Cardiac fibroblast (primary cell): ENCODE measurements at places on chromosomes 7 and 10.

DNA sequence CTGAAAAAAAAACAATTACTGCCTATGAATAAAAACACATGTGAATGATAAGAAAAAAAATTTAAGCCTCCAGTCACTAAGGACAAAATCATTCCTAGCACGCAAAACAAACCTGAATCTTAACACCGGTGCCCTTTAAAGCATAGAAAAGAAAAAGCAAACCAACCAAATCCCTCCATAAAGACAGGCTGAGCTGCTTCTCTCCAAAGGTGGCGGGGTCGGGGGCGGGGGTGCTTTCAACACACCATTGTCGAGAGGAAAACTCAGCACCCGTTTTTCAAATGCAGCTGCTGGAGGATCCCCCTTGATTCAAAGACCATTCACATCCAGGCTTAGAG is 1.4 kb downstream of the ST8SIA6 start:
- DNase-seq, result no peak

DNA sequence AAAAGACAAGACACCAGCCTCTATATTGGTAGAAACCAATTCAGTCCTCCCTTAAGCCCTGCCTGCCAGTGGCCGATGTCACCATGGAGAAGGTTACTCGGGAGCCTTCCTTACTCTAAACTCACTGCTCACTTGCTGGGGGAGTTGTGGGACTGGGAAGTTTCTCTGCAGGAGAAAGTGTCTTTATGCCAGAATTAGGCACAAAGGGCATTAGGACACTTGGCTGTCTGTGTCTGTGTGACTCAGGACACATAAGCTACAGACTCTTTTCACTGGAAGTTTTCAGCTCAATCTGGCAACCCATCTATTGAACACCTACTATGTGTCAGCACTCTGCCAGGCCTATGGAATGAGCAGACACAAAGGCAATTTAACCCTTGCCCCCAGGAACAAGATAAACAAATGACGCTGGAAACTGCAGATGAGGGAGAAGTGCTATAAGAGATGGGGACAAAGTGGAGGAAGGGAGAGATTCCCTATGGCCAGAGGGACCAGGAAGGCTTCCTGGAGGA is 49.5 kb upstream of the CACUL1 start:
- no peak for DNase-seq

DNA sequence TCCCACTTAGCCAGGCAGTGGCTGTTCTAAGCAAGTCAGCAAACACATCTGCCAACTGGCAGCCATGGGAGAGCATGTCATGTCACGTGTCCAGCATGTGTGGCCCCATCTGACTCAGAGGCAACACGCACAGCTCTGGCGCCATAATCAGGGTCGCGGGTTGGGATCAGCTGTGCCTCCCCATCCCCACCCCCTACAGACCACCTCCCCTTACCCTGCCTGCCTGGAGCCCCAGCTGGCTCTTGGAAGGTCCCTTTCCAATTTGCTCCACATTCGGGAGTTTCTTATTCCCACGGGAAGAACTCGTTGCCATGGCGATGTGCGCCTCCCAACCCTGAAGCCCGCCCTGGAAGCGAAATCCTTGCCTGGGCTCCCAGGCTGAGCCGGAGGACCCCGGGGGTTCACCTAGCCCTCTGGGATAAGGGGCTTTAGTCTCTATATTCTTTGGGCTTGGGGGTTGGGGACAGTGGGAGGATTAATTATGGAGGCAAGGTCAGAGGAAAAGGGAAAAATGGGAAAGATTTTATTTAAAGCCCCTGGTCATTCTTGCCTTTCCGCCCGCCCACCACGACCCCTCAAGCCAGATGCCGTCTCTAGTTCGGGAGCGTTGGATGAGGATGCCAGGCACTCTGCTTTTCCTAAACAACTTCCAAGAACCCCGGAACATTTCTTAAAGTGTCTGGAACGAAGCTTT is 283.7 kb downstream of the ZEB1 start:
- peak; percentile 81 for DNase-seq

GRCh38 chr7:105787793-105788192 is 88.6 kb downstream of the ATXN7L1 start:
- no peak for DNase-seq

GRCh38 chr10:17943033-17943745 is 8.5 kb upstream of the SLC39A12 start:
- DNase-seq, result no peak

GRCh38 chr7:4665661-4666060 is 16.4 kb upstream of the FOXK1 start:
- peak; percentile 90 for DNase-seq

- DNase-seq, result peak; percentile 5
These were observed 107.2 kb upstream of the TCF7L2 start for GRCh38 chr10:112842832-112843360.

- DNase-seq, result peak; percentile 15
These were observed 2.2 kb upstream of the CUX1 start for GRCh38 chr7:101814991-101815825.

GRCh38 chr7:30303312-30304039 is 19.1 kb downstream of the ZNRF2 start:
- no peak for DNase-seq

DNA sequence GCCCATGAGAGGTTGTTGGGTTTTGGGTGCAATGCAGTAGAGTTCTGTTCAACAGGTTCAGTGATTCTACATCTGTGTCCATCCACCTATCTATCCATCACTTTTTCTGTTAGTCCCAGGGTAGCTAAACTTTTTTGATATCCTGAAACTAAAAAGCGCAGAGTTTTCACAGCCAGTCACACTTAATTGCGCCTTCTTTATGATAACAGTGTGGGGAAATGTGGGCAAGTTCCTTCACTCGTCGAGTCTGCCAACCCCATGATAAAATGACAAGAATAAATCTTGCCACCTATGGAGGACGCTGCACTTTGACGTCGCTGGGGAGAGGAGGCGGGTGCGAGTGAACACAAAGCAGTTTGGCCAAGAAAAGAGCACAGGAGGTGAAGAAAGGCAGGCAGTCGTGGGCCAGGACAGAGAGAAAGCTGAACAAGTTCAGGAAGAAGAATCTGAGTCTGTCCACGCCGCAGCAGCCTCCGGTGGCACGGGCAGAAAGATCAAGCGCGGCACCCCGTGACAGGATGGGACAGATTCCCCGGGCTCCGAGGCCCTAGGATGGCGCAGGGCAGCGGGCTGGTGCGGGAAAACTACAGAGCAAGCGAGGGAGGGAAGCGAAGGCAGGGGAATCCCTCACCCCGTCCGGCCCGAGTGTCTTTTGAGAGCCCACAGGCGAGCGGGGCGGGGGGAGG is 9.2 kb downstream of the SP8 start:
- DNase-seq, result no peak

DNA sequence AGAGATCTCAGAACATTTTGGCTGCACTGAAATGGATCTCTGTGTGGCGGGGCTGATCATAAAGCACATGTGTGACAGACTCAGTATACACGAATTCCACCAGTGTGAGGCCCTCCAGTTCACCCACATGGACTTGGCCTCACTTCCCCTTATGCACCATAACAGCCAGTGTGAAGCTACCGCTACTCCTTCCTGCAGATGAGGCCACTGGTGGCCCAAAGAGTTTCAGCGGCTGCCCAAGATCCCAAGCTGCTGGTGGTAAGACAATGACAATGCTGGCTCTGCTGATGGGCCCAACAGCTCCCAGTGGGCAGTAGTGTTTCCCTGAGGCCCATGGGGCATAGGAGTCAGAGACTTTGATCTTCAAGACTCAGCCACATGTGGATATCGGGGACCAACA is 21.0 kb upstream of the C10orf71 start:
- no peak for DNase-seq

DNA sequence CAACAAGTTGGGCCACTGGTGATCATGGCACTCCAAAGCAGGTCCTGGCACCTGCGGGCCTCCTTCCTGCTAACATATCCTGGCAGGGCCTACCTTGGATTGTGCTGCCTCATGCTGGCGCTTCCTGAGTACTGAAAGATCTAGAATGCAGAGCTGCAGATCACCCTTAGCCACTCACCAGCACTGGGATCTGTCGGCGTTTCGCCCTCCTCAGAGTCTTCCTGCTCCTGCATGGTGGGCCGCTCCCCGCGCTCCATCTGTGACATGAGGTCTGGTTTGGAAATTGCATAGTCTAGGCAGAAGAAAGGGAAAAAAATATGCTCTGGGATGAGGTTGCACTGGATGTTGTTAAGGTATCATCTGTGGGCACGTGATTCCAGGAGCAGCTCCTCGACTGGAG is 10.0 kb downstream of the ZNF777 start:
- DNase-seq, result no peak

DNA sequence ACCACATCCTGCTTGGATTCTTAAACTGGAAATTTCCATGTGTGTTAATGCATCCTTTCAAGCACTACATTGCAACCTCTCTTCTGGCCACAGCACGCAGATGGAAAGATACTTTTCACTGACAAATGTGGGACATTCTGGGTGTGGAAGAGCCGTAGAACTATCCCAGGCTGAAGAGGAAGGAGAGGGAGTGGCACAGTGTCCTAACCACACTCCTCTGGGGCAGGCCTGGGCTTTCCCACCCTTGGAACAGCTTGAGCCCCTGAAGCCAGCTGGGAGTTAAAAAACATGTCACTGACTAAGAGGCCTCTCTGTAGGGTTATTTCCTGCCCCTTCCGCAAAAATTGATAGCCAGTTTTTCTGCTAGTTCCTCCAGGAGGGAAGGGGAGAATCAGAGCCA is 34.0 kb upstream of the DNMBP start:
- peak; percentile 81 for DNase-seq

DNA sequence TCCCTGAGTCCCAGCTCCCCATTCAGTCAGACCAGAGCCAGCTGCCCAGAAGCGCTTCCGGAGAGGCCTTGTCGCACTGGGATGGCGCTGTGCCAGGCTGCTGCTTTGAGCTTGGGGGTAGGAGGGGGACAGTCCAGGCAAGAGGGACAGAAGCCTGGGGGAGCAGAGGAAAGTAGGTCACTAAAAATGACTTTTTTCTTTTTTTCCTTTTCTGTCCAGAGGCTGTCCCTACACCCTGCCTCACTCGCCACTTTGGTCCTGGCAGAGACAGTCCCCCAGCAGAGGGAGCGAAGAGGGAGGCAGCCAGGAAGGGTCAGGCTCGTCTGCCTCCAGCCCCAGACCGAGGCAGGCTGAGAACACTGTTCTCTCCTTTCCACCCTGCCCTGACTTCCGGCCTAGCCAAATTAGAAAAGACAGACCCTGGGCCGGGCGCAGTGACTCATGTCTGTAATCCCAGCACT is 15.8 kb upstream of the TRIM8 start:
- no peak for DNase-seq

DNA sequence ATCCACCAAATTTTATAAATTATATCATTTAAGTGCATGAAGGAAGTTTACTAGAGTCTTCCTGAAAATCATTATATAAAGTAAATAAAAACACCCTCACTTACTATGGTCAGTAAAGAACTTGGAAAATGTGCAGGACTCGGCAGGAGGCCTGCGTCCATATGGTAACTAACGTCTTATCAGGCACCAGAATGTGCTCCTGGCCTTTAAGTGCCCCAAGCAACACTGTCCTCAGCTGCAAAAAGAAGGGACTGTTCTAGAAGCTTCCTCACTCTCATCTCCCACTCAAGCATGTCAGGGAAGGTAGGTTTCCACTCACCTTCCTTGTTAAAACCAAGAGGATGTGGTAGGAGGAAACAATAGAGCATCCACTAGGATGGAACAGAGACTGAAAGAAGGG is 11.3 kb downstream of the SFMBT2 start:
- no peak for DNase-seq

DNA sequence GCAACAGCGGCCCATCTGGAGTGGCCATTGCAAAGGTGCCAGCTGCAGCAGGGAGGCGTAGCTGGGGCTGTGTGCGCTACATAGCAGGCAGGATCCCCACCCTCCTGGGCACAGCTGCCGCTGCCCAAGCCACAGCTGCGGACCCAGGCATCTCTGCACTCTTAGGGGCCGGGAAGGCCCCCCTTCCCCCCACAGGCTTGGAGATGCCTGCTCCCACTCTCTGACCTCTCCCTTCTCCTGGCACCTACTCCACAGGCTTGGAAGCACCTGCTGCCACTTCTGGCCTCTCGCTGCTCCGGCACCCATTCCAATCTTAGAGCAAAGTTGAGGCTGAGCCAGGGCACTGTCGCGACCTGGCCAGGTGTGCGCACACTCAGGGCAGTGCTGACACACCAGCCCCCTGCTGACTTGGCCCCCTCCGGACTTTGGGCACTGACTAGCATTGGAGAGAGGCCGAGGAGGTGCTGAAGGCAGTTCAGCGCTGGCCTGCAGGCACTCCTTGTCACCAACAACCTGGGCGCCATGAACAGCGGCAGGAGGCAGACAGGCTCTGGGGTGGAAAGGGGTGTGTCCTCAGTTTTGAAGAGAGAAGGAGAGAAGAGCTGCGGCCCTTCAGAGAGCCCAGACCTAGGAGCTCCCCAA is 18.4 kb downstream of the RBM48 start:
- DNase-seq, result no peak

GRCh38 chr10:23001901-23002516 is 74.2 kb downstream of the ARMC3 start:
- no peak for DNase-seq

DNA sequence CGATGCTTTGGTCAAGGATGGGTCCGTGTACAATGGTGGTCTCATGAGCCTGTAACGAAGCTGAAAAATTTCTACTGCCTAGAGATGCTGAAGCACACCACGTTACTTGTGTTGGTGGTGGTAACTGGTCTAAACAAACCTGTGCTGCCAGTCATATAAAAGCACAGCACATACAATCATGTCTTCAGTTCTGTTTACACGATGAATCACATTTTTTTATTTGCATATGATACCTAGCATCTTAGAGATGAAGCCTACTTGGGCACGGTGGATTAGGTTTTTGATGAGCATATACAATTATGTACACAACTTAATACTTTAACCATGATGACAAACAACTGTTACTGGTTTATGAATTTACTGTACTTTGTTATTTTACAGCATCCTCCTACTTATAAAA is 201.0 kb downstream of the ZMYND11 start:
- DNase-seq, result no peak

GRCh38 chr7:105677817-105678573 is 96.7 kb upstream of the EFCAB10 start:
- no peak for DNase-seq

DNA sequence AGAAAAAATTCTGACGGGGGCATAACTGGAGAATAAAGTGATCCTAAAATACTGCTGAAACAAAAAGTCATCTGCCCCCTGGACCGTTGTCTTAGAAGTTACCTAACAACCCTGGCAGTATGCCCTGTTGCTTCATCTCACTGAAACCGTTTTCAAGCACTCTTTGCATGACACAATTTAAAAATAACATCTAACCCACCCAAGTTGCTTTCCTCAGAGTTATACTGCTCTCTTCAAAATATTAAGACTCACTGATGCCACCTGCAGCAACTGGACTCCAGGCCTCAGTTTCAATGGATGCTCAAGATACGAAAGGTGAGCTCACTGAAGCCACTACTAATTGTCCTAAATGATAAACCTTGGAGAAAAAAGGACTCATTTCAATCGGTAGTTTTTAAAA is 57.4 kb downstream of the CDK6 start:
- peak; percentile 93 for DNase-seq

DNA sequence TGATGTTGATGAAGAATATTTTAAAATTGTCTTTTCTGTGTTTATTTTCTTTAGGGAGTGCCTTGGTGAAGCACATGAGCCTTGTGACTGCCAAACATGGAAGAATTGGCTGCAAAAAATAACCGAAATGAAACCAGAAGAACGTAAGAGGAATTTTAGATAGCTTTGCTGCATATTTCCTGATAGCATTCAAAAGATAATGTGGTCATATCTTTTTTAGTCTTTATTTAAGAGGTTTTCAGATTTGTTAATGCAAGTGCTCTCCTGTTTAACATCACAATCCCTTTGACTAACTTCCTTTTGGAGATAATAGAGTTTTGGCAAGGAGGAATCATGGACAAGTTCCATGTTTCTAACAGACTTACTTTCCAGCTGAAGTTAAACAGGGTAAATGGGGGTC is 85.2 kb upstream of the GATAD1 start:
- peak; percentile 78 for DNase-seq
